ENCODE measurements at places on chromosomes 5 and 9. TPM values are rescaled to one million over a fixed set of nuclear protein-coding genes. Genes with fewer than 3 reads are reported as not detected.

DNA sequence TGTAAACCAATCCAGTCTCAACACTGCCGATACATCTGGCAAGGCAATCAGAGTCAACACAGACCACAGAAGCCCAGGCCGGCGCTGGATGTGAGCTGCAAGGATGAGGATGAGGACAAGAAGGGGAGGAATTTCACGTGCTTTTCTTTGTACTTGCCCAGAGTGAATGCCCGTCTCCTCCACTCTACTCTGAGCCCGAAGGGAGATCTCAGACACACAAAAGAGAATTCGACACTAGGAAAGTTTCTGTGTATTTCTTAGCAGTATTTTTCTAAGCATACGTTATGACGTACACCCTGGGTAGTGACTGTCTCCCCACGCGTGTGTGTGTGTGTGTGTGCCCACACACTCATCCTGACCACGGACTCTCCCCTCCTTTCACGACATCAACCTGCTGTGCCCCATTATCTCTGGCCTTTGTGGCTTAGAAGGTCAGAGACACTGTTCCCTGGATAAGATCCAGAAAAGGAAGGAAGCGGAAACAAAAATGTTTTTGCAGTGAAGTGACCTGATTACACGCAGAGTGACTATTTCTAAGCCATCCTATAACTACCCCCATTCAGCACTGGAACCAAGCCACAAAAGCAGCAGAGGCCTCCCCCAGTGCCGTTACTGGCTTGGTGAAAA, 227.3 kb upstream of the DAPK1 start:
- no peak for DNase-seq

Gene FAM221B
- not detected for polyA plus RNA-seq

GRCh38 chr5:37120270-37120669, 128.9 kb downstream of the CPLANE1 start:
- no peak for DNase-seq

DNA sequence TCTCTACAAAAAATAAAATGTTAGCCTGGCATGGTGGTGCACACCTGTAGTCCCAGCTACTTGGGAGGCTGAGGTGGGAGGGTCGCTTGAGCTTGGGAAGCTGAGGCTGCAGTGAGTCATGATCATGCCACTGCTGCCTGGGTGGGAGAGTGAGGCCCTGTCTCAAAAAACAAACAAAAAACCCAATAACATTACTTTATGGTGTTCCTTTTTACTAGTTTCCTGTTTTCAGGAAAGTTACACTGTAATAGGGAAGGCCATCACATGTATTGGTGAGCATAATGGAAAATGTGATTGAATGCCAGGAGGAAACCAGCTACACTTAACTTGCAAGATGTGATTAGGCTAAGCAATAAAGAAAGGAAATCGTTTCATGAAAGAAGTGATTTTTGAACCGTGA, 42.7 kb downstream of the SV2C start:
- no peak for DNase-seq

Gene PALM2AKAP2
- 7.8 TPM for polyA plus RNA-seq

Gene CAMSAP1
- 3.8 TPM for polyA plus RNA-seq

Data from BJ (cell line).